ENCODE measurements at places on chromosomes 7 and 10. TPM values are rescaled to one million over a fixed set of nuclear protein-coding genes. Genes with fewer than 3 reads are reported as not detected.

GIMAP2 gene
- 101 TPM for total RNA-seq

VSIR gene
- 117 TPM for total RNA-seq

C10orf53 gene
- not detected for total RNA-seq

C7orf25 gene
- 4.1 TPM for total RNA-seq

FAM13C gene
- total RNA-seq = not detected

PON1 gene
- not detected for total RNA-seq

NFE2L3 gene
- total RNA-seq = 71.7 TPM

Data from T-helper 1 cell treated with Interleukin-12 subunit alpha and Interleukin-12 subunit beta and Interleukin-4 antibody, amounts not matched to agents 30 ng/mL and 1 ng/mL, for 36 hours (primary cell).